Lung (tissue), 17 donors: ENCODE measurements at places on chromosomes 5 and 9. TPM values are rescaled to one million over a fixed set of nuclear protein-coding genes. Genes with fewer than 3 reads are reported as not detected.

The PCDHGA3 gene
- 2.1 TPM for total RNA-seq

The PPP1R26 gene
- 29.6 TPM for total RNA-seq

The GAS1 gene
- 13.5 TPM for total RNA-seq

The FCN1 gene
- 65.0 TPM for total RNA-seq

The GPR151 gene
- total RNA-seq, result not detected

GRCh38 chr9:2755285-2755684, 38.0 kb downstream of the KCNV2 start:
- peaks cover 5% of the 10 kb centered on the region for H3K4me1 ChIP-seq
- no peak for DNase-seq
- no peaks in the 10 kb centered on the region for H3K36me3 ChIP-seq

DNA sequence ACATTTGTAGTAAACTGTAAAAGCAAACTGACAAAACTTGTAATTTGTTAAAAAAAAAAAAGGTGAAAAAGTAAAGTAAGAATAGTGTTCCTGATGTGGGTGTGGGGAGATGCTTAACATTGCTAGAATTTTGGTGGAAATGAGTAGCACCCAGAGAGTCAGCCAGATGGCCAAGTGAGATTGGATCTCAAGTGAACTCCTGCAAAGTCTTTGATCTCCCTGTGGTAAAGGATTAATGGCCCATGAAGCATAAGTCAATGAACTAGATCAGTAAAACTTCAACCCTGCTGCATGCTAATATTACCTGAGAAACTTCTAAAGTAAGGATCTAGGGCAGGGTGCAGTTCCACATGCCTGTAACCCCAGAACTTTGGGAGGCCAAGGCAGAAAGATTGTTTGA, 19.0 kb upstream of the FAM169A start:
- H3K27ac ChIP-seq, result no peak overlapping the region
- no peaks in the 10 kb centered on the region for H3K4me1 ChIP-seq
- H3K36me3 ChIP-seq, result no peaks in the 10 kb centered on the region
- no peaks in the 10 kb centered on the region for H3K27me3 ChIP-seq
- DNase-seq, result no peak

GRCh38 chr9:87816036-87816435, 66.6 kb upstream of the SPATA31E1 start:
- H3K36me3 ChIP-seq, result no peaks in the 10 kb centered on the region
- no peak overlapping the region for H3K27ac ChIP-seq
- peak; percentile 51 for DNase-seq
- H3K27me3 ChIP-seq, result no peaks in the 10 kb centered on the region

DNA sequence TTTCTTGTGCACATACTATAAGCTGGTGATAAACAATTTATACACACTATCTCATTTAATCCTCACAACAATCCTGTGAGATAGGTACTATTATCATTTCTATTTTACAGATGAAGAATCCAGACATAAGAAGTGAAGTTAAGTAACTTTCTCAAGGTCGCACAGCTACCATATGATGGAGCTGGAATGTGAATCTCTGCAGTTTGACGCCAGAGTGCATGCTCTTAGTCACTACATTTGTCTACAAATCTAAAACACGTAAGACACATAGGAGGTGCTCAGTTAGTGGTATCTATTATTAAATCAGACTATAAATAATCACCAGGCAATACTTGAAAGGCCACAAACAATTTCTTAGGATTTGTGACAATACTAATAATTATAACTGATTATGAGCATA, 45.0 kb upstream of the CDKN2B start:
- no peak for DNase-seq
- no peak overlapping the region for H3K27ac ChIP-seq
- H3K4me1 ChIP-seq, result no peaks in the 10 kb centered on the region
- no peaks in the 10 kb centered on the region for H3K27me3 ChIP-seq
- H3K36me3 ChIP-seq, result no peaks in the 10 kb centered on the region
- H3K4me3 ChIP-seq, result no peak overlapping the region

DNA sequence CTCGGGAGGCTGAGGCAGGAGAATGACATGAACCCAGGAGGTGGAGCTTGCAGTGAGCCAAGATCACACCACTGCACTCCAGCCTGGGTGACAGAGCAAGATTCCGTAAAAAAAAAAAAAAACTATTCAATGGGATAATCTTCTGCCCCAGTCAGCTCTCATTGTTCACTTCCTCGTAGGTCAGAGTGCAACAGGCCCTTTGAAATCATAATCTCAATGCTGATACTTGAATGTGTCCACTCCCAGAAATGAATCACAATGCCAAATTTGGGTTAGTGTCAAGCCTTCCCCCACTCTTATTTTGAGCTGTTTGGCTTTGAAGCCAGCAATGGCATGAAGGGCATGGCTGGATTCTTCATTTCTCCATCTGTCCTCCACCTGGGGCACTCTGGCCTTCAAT, 610.3 kb upstream of the KLF4 start:
- peaks cover 9% of the 10 kb centered on the region for H3K4me1 ChIP-seq
- no peak for DNase-seq
- no peak overlapping the region for H3K27ac ChIP-seq
- no peaks in the 10 kb centered on the region for H3K27me3 ChIP-seq

DNA sequence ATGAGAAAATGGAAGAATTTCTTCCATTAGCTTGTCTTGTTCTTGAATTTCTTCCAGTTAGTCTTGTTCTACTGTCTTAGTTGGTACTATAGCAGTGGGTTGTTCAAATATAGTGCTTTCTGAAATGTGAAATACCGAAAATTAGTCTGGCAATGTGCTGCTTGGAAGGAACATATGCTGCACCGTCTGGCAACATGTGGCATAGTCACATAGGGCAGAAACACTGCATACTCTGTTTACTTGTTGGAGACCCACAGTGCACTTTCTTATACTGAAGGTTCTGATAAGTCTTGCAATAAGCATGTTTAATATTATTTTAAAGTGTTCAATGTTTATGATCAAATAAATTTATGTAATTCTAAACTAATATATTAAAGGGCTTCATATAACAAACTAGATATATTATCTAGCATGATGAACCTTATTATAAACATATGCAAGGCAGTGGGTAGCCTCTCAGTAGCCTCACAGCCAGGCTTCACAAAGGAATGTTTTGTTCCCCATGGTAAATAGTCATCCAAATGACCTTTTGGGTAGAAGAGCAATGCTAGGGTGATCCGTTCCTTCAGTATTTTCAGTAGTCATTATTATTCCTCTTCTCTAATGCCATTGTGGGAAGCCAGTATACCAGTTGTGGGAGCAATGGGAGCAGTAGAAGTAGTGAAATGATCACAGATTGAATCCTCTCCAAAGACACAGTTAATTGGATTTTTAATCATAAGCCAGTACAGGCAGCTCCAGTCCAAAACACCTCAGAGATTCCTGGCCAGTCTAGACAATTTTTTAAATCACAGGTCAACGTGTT, 1106.7 kb downstream of the DTWD2 start:
- DNase-seq, result no peak
- no peaks in the 10 kb centered on the region for H3K36me3 ChIP-seq
- H3K4me1 ChIP-seq, result no peaks in the 10 kb centered on the region
- H3K27me3 ChIP-seq, result no peaks in the 10 kb centered on the region

- no peak overlapping the region for H3K27ac ChIP-seq
- H3K27me3 ChIP-seq, result no peaks in the 10 kb centered on the region
- H3K4me1 ChIP-seq, result no peaks in the 10 kb centered on the region
- no peaks in the 10 kb centered on the region for H3K36me3 ChIP-seq
These were observed 247.2 kb downstream of the CETN3 start for GRCh38 chr5:90162324-90162723.

GRCh38 chr9:75132244-75132643, 43.9 kb downstream of the OSTF1 start:
- H3K27me3 ChIP-seq, result no peaks in the 10 kb centered on the region
- peaks cover 15% of the 10 kb centered on the region for H3K4me1 ChIP-seq
- H3K27ac ChIP-seq, result no peak overlapping the region
- DNase-seq, result no peak
